Panc1 (cell line): ENCODE measurements at places on chromosomes 7 and 10. TPM values are rescaled to one million over a fixed set of nuclear protein-coding genes. Genes with fewer than 3 reads are reported as not detected.

- H3K36me3 ChIP-seq: no peaks in the 10 kb centered on the region
- no peak overlapping the region for H3K4me3 ChIP-seq
- no peaks in the 10 kb centered on the region for H3K4me1 ChIP-seq
- H3K27me3 ChIP-seq: no peaks in the 10 kb centered on the region
Observed at GRCh38 chr10:21702633-21703111, 168.6 kb downstream of the MLLT10 start.

GRCh38 chr10:129622736-129623135 is 155.7 kb downstream of the MGMT start:
- no peaks in the 10 kb centered on the region for H3K36me3 ChIP-seq
- no peak for DNase-seq
- H3K27ac ChIP-seq: no peak overlapping the region
- H3K4me3 ChIP-seq: no peak overlapping the region

- H3K27ac ChIP-seq: no peak overlapping the region
- peaks cover 4% of the 10 kb centered on the region for H3K4me1 ChIP-seq
- DNase-seq: no peak
- H3K36me3 ChIP-seq: no peaks in the 10 kb centered on the region
- no peaks in the 10 kb centered on the region for H3K27me3 ChIP-seq
Observed at GRCh38 chr7:157003445-157003755, 7.1 kb downstream of the MNX1 start.

The TLX1 gene
- 0.13 TPM for total RNA-seq

DNA sequence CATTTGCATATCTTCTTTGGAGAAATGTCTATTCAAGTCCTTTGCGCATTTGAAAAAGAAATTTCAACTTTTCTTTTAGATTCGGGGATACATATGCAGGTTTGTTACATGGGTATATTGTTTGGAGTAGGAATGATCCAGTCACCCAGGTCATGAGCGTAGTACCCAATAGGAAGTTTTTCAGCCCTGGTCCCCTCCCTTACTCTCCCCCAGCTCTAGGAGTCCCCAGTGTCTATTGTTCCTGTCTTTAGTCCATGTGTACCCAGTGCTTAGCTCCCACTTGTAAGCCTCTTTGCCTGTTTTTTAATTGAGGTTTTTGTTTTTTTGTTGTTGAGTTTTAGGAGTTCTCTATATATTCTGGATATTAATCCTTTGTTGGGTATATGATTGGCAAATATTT is 63.3 kb downstream of the SND1 start:
- H3K27ac ChIP-seq: no peak overlapping the region
- H3K4me3 ChIP-seq: no peak overlapping the region
- H3K27me3 ChIP-seq: no peaks in the 10 kb centered on the region
- H3K36me3 ChIP-seq: peaks cover 10% of the 10 kb centered on the region

The MSMB gene
- total RNA-seq: not detected

DNA sequence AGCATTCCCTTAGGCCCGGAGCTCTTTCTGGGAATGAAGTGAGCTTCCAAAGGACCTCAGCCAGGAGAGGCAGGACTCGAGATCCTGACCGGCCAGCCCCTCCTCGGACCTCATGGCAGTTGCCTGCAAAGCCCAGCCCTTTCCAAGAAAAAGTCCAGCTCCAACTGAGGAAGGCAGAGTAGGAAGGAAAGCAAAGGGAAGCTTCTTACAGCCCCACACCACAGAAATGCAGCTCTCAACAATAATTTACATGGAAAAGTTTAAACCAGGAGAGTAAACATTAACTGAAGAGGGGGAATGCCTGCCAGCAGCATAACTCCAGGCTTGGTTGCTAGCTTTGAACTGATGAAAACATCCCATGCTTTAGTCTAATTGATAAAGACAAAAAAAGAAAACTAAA is 153.9 kb upstream of the PFKP start:
- no peak overlapping the region for H3K27ac ChIP-seq
- no peaks in the 10 kb centered on the region for H3K36me3 ChIP-seq
- H3K27me3 ChIP-seq: no peaks in the 10 kb centered on the region

GRCh38 chr7:69213878-69214277 is 384.4 kb upstream of the AUTS2 start:
- DNase-seq: no peak
- H3K4me3 ChIP-seq: no peak overlapping the region
- H3K36me3 ChIP-seq: no peaks in the 10 kb centered on the region
- no peaks in the 10 kb centered on the region for H3K4me1 ChIP-seq

DNA sequence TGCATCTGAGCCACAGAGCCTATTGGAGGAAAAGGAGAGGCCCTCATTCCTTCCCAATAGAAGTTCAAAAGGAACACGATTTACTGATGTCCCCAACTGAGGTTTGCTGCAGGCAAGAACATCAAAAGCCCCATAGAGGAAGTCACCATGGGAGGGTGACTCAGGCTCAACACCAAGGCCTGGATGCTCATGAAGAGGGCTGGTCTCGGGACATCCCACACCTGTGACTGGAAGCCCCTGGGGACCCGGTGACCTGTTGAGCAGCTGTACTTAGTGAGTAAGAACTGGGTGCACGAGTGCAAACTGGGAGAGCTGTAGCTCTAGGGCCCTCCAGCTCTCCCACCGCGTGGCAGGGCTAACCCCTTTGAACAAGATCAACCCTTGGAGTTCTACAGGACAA is 38.0 kb downstream of the CYTH3 start:
- H3K27ac ChIP-seq: no peak overlapping the region
- DNase-seq: no peak
- H3K36me3 ChIP-seq: no peaks in the 10 kb centered on the region
- no peak overlapping the region for H3K4me3 ChIP-seq

GRCh38 chr7:156889089-156889488 is 3.9 kb downstream of the LMBR1 start:
- no peak for DNase-seq
- H3K4me3 ChIP-seq: no peak overlapping the region
- peaks cover 2% of the 10 kb centered on the region; the same call in 1 of the 2 replicates for H3K36me3 ChIP-seq
- peaks cover 11% of the 10 kb centered on the region; the same call in 1 of the 2 replicates for H3K4me1 ChIP-seq
- H3K27ac ChIP-seq: no peak overlapping the region

- H3K4me1 ChIP-seq: peaks cover 43% of the 10 kb centered on the region
- H3K27ac ChIP-seq: peak overlapping the region; percentile 77
- H3K4me3 ChIP-seq: no peak overlapping the region
- H3K36me3 ChIP-seq: peaks cover 7% of the 10 kb centered on the region
- no peaks in the 10 kb centered on the region for H3K27me3 ChIP-seq
- no peak for DNase-seq
Observed at GRCh38 chr10:99964791-99965190, 45.0 kb downstream of the DNMBP start.

DNA sequence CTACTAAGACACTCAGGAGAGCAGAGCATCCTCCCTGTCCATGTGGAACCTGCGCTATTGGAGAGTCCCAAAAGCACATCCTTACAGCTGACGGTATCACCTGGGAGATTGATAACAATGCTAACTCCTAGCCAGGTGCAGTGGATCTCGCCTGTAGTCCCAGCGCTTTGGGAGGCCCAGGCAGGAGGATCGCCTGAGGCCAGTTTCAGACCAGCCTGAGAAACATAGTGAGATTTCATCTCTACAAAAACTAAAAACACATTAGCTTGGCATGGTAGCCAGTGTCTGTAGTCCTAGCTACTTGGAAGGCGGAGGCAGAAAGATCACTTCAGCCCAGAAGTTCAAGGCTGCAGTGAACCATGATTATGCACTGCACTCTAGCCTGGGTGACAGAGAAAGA is 174.9 kb downstream of the ARHGAP12 start:
- no peak for DNase-seq
- no peak overlapping the region for H3K4me3 ChIP-seq
- no peaks in the 10 kb centered on the region for H3K27me3 ChIP-seq
- peaks cover 54% of the 10 kb centered on the region for H3K4me1 ChIP-seq
- no peaks in the 10 kb centered on the region for H3K36me3 ChIP-seq

The TAS2R41 gene
- total RNA-seq: not detected

The ANKRD1 gene
- 0.26 TPM for total RNA-seq

The TMEM270 gene
- total RNA-seq: 0.72 TPM

DNA sequence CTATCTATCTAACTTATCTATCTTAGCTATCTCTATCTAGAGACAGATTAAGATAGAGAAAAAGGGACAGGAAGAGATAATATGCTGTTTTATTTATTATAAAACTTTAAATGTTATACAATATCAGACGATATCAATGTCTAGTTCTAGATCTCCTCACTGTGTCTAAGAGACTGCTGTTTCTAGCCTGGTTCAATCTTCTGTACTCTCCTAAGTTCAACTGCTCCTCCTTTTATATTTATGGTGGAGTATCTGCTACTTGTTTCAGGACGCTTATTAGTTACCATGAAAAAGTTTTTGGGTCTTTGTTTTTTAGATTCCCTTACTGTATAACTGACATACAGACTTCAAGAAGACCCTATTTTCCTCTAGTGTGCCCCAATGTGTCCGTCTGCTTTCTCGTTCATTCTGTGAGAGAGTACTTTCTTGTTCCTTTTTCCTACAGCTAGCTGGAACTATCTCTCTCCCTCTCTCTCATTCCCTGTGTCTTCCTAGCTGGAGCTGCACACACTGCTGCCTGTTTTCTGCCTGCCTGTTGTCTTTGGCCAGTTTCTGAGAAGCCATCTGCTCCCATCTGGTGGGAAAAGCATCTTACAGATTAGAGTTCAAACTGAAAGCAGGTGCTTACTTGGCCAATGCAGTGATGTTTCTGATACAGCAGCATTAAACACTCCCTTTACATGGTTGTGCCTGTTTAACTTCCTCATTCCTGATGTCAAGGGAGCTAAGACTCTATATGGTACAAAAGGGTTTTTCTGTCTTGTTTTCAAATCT is 49.4 kb upstream of the ARL4A start:
- no peaks in the 10 kb centered on the region for H3K36me3 ChIP-seq
- peaks cover 3% of the 10 kb centered on the region; the same call in 1 of the 2 replicates for H3K27me3 ChIP-seq
- peak overlapping the region; percentile 19; the same call in 1 of the 2 replicates for H3K4me3 ChIP-seq
- H3K4me1 ChIP-seq: no peaks in the 10 kb centered on the region; the same call in 1 of the 2 replicates

The ZCWPW1 gene
- 6.5 TPM for total RNA-seq

- H3K4me1 ChIP-seq: no peaks in the 10 kb centered on the region
- DNase-seq: no peak
- no peak overlapping the region for H3K4me3 ChIP-seq
- H3K27ac ChIP-seq: no peak overlapping the region
Observed at GRCh38 chr7:1616741-1617140, 46.9 kb upstream of the PSMG3 start.

DNA sequence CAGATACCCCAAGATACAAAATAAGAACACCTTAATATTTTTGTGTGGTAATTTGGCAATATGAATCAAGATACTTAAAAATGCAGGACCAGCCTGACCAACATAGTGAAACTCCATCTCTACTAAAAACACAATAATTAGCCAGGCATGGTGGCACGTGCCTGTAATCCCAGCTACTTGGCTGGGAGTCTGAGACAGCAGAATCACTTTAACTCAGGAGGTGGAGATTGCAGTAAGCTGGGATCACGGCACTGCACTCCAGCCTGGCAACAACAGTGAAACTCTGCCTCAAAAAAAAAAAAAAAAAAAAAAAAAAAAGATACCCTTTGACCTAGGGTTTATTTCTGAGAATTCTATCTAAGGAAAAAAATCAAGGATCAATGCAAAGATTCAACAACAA is 450.7 kb downstream of the SORCS1 start:
- no peak overlapping the region for H3K4me3 ChIP-seq
- no peaks in the 10 kb centered on the region for H3K36me3 ChIP-seq
- H3K27me3 ChIP-seq: no peaks in the 10 kb centered on the region
- H3K4me1 ChIP-seq: no peaks in the 10 kb centered on the region

DNA sequence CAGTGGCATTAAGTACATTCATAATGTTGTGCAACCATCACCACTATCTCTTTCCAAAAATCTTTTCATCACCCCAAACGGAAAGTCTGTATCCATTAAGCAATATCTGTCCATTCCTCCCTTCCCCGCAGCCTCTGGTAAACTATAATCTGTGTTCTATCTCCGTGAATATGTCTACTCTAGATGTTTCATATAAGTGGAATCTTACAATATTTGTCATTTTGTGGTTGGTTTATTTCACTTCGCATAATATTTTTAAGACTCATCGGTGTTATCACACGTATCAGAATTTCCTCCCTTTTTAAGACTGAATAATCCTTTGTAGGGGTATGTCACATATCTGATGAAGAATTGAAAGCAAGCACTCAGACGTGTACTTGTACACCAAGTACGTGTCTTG is 86.0 kb upstream of the FGFR2 start:
- H3K36me3 ChIP-seq: no peaks in the 10 kb centered on the region
- H3K4me1 ChIP-seq: no peaks in the 10 kb centered on the region
- H3K4me3 ChIP-seq: no peak overlapping the region
- DNase-seq: no peak
- H3K27ac ChIP-seq: no peak overlapping the region

GRCh38 chr10:125129076-125129458 is 31.3 kb downstream of the CTBP2 start:
- no peaks in the 10 kb centered on the region for H3K36me3 ChIP-seq
- no peak for DNase-seq
- H3K27me3 ChIP-seq: no peaks in the 10 kb centered on the region
- peaks cover 32% of the 10 kb centered on the region for H3K4me1 ChIP-seq
- H3K4me3 ChIP-seq: no peak overlapping the region
- no peak overlapping the region for H3K27ac ChIP-seq

DNA sequence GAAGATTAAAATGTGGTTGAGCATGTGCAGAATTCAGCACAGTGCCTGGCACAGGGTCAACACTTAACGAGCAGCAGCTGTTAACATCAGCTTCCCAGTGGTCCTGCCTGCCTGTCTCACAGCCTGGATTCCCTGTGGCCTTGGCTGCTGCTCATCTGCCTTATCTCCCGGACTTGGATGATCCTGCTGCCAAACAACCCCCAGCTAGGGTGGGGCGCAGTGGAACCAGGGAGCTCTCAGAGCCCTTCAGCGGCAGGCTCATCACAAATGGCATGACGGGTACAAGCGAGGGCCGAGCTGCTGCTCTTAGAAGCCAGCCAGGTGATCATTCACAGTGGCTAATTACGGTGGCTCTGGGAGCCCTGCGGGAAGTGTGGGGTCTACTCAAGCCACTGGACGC is 13.0 kb upstream of the SMARCD3 start:
- no peak overlapping the region for H3K4me3 ChIP-seq
- no peaks in the 10 kb centered on the region for H3K27me3 ChIP-seq
- H3K27ac ChIP-seq: no peak overlapping the region

The SPDYE3 gene
- not detected for total RNA-seq

DNA sequence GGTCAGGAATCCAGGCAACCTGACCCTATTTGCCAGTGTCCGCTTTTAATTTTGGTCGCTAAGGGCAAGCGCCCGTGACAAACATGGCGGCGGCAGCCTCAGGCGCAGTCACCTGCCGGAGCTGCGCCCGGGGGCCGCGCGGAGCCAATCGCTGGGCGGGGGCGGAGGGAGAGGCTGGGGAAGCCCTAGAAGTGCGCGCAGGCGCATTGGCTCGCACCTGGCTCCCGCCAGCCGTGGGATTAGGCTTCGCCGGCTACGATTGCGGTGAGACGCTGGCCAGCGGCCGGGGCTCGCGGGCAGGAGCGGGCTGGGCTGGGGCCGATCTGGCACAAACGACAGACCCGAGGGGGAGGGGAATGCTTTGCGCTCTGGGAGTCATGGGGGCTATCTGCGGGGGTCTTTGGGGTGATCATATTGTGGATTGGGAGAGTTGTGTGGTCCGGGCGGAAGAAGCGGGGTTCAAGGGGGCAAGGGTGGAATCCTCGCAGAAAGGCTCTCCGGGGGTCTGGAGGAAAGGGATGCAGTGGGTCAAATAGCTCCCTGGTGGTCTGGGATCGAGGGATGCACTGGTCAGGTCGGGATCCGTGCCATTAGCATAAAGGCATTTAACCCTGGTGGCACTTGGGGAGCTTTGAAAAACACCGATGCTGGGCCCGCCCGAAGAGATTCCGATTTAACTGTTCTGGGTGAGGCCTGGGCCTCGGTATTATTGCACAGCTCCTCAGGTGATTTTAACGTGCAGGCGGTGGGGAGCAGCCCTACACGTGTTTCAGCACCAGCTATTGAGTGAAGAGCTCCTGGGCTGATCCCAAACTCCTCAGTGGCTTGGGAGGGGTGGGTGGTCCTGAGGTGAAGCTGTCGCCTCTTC is 10.1 kb upstream of the C10orf95 start:
- peak overlapping the region; percentile 83 for H3K4me3 ChIP-seq
- H3K36me3 ChIP-seq: peaks cover 3% of the 10 kb centered on the region; the same call in 1 of the 2 replicates
- H3K27ac ChIP-seq: peak overlapping the region; percentile 86
- DNase-seq: no peak
